ENCODE measurements at places on chromosomes 5 and 9. TPM values are rescaled to one million over a fixed set of nuclear protein-coding genes. Genes with fewer than 3 reads are reported as not detected.

Gene C6
- not detected for total RNA-seq

Gene ANKRD34B
- not detected for total RNA-seq

Gene PAEP
- not detected for total RNA-seq

Gene PCDHB3
- 0.60 TPM for total RNA-seq

Gene ANGPTL2
- 7.6 TPM for total RNA-seq

Gene OLFM1
- 15.3 TPM for total RNA-seq

Gene PCDHGA3
- 0.40 TPM for total RNA-seq

Gene CLIC3
- total RNA-seq = 0.22 TPM

All from lung microvascular endothelial cell (primary cell).